ENCODE measurements at places on chromosomes 1 and 21.

- DNase-seq: no peak
These were observed 8.9 kb downstream of the TRIM33 start for GRCh38 chr1:114502080-114502479.

DNA sequence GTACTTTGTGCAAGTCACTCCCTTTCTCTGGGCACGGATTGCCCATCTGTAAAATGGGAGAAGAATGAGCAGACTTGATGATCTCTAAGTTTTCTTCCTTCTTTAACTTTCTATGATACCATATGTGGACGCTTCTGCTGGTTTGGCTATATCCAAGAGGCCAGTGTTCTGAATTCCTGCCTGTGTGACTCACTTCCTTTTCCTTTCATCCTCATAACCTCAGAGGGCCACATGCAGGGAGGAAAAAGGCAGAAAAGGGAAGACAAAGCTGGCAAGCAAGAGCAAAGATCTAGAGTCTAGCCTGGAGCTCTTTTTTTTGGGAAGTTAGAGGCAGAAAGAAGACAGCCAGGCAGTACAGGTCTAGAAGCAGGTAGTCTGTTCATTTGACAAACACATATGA lies 151.2 kb downstream of the OMA1 start:
- DNase-seq: no peak

GRCh38 chr1:22877112-22877915 lies 95.4 kb downstream of the LACTBL1 start:
- no peak for DNase-seq

DNA sequence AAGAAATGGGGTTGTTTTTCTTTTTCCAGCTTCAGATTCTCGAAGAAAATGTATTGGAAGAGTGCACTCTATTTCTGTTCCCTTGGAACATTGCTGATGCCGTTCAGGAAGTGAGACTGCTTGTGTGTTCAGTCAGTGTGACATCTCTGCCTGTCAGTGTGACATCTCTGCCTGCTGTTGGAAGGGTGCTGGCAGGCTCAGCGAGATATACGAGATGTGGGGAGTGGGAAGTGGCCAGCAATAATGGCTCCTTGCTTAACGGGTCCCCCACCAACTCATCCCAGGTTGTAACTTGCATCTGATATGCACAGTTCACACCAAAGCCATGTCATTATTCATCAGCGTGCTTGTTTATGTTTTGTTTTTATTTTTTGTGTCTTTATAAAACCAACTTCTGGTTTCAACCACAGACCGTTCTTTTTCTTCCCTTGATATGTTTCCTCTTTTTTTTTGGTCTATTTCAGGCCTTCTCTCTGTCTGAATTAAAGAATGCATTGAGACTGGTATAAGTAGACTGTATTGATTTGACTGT lies 145.4 kb downstream of the GALNT2 start:
- DNase-seq: no peak

DNA sequence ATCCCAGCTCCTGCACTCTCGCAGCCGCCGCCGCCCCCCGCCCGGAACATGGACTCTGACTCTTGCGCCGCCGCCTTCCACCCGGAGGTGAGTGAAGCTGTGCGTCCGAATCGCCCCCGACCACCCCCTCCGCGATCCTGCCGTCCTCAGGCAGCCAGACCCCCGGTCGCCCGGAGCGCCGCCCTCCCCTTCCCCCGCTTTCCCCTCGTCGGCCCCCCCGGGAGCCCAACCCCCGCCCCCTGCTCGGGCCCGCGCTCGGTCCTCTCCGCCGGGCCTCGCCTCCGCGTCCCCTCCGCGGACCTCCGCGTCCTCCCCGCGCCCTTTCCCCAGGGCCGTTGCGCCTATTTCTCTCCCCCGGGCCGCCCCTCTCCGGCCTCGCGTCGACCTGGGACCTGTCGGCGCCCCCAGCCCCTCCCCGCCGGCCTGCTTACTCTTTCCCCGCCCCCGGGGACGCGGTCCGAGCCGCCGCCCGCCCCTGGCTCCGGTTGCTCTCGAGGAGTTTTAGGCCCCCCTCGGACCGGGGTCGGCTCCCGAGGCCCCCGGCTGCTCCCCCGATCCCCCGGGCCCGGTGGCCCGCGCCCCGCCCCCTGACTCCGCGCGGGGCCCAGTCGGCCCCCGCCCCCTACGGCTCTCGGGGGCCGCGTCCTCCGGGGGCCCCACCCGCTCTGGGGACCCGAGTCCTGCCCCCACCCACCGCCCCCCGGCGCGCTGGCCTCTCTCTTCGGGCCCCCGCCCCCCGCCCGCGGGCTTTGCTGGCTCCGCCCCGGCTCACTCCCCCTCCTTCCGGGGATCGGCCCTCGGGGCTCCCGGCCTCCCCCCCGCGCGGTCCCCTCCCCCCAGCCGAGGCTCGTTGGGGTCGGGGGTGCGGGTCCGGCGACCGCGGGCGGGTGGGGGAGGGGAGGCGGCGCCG lies 743 bp downstream of the PHF13 start:
- DNase-seq: peak; percentile 71

DNA sequence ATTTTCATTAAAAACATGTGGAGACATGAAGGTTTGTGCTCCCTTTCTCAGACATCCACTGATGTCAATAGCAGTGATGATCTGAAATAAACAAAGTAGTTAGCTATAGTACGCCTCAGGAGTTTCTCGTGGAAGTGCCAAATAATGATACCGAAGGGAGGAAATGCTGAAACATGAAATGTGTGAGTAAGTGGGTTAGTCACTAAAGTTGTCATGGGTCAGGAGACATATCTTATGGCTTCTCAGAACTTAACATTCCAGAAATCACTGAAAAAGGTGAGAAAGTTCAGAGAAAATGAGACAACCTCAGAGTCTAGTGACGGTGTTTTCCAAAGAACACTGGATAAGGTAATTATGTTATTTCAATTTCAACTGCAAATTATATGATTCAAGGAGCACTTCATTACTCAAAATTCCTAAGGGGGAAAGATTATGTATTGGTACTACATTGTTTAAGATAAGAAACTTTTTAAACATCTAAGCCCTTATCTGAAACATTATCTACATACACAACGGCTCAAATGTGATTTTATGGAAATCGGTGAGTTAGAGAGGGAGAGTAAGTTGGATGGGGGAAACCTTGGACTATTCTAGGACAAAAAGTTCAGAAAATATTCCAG lies 20.6 kb downstream of the NIBAN1 start:
- DNase-seq: no peak

DNA sequence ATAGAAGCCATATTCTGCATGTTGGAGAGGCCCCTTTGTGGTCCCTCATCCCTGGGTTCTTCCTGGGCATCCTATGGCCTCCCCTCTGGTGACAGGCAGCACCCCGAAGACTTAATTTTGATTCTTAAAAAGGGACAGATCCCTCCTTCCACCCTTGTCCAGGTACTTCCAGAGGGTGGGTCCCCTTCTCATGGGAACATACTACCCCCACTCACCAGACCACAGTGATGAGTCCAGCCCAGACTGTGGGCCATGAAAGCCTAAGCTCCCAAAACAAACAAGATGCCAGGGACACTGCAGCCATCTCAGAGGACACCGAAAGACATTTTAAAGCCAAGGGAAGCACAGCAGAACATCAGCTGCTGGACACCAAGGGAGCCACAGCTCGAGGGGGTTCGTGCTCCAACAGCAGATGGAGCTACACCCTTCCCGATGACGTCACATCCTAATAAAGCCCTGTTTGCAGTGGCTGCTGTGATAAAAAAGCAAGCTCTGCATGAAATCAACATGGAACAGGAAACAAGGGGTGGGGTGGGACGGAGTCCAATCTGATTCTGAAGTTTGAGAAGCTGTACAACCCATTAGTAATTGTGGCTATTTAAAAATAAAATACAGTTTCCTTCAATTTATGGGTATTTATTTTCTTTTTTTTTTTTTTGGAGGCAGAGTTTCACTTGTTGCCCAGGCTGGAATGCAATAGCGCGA lies 32.4 kb downstream of the GNB1 start:
- DNase-seq: no peak

DNA sequence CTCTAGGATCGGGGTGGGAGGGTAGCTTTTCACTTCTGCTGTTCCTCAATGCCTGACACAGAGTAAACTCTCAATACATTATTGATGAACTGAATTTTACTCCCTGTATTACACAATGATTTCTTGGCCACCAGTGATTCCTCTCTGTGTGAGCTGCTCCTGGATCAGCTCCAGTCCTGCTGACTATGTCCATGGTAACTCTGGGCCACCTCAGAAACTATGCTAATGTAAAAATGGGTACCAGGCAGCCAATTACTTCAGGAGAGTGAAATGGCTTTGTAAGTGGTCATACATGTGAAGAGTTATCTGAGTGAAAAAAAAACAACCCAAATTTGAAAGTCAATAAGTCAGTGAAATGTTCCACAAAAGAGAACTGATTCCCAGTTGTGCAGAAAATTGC lies 311.0 kb downstream of the KCNH1 start:
- DNase-seq: no peak
